ENCODE measurements at places on chromosomes 16 and 17.
A peak's percentile ranks its signal among the peaks of the same experiment; 100 is the strongest.

DNA sequence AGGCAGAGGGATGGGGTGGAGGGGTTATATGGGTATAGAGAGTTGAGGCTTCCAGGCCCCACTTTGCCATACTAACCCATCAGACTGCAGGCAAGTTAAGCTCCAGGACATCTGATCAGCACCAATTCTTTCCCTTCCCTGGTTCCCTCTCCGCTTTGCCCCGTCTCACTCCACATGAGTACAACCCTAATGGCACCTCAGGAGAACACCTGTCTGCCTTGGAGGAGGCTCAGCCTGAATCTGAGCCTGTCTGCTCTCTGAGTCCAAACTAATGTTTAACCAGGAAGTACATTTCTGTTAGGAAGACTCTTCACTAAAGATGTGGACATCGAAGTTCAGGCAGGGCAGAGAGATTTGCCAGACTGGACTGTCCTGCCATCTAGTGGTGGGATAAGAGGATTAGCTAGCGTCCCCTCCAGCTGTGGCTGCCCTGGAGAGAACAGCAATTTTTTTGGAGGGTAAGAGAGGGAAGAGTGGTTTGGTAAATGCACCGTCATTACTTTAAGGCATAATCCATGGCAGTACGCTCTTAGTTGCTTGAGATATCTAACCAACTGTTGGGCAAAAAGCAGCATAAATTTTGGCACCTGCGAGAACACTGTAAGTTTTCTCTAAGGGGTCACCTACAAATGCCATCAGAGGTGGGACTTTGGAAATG, 29.2 kb upstream of the LRRC75A start:
- peak; percentile 85 for DNase-seq

DNA sequence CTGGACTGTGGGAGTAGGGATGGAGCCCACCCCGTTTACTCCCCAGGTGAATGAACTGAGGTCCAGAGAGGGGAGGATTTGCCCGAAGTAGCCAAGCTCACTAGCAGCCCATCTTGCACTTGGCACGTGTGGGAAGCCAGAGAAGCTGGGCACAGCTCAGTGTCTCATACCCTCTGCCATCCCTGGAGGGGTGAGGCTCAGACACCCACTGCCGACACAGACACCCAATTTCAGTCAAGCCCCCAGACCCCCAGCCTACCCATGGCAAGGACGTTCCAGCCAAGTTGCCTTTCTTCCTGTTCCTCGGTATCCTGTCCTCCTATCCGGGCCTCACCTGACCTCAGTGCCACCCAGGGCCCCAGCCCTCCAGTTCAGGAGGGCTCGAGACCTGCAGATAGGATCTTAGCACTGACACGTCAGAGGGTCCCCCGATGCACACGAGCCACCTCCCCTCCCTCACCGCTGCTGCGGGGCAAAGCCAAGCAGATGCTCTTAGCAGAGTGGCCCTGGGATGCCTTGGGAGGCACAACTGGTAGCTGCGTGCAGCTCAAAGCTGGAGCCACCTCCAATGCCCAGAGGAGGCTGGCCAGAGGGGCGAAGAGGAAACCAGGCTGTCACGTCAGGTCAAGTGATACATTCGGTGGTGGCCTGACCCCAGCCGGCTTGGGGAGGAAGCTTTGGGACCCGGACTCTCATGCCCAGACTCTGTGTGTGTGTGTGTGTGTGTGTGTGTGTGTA, 90.4 kb upstream of the TNRC6C start:
- DNase-seq: no peak

- DNase-seq: no peak
These were observed 47.0 kb downstream of the SMURF2 start for GRCh38 chr17:64615028-64615677.

DNA sequence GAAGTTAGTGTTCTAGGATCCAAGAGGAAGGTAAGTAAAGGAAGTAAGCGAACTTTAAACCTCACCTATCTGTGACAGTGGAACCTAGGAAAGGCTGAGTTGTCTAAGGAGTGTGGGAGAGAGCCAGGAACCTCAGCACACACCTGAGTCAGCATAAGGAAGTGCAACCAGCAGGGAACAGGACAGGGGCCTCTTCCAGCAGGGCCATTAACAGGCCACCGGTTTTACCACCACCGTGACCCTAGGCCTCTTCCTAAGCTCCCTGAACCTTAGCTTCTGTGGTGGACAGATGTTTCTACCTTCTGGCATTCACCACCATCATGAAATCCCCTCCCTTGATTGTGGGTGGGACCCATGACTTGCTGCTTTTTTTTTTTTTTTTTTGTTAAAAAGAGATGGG, 26.7 kb upstream of the GPATCH8 start:
- DNase-seq: no peak

DNA sequence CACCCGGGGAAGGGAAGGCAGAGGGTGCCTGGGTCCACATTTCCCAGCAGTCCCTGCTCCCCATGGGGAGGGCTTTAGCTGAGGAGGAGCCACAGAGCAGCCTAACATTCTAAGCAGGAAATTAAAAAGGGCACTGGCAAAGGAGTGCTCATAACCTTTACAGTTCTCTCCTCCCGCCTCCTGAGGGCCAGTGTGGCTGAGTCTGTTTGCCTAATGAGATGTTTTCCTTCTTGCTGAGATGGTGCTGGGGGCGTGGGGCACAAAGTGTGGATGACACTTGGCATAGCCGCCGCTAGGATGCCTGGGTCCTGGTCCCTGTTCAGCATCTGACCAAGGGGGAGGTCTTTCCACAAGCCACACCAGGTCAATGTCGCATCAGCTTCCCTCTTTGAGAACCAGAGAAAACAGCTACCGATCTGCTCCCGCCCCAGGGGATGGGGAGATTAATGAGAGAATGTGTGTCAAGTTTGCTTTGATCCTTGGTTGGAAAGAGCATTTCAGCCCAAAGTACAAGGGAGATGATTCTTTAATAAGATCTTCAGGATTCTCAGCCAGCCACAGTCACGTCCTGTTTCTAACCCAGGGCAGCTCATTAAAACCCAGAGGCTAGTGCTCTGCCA, 5.8 kb downstream of the KIF18B start:
- no peak for DNase-seq

DNA sequence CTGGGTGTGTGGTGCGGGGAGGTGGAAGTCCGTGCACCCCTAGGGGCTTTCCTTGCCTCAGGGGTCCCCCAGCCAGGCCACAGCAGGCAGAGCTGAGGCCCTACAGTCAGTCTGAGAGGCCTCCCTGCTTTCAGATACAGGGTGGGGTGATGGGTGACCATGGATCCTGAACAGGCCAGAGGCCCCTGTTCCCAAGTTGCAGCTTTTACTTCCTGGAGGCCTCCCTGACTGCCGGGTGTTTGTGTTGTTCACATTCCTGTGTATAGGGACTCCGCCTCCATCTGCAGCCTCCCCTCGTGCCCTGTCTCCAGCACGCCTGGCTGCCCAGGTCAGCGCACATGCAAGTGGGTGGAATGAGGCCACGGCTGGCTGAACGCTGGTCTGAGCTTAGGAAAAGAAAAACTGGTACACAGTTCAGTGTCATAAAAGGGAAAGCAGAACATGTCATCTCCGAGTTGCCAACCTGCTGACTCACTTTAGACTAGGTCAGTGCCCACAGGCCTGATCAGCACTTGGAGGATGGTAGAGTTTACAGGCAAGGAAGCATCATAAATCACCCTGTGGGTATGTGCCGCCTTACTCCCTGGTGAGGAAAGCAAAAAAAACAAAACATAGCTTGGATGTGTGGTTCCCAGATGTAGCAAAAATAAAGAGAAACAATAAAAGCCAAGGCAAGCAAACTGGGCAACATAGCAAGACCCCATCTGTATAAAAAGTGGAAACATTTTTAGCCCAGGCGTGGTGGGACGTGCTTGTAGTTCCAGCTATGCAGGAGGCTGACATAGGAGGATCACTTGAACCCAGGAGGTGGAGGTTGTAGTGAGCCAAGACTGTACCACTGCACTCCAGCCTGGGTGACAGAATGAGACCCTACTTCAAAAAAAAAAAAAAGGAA, 6.2 kb upstream of the SLC7A6 start:
- no peak for DNase-seq

DNA sequence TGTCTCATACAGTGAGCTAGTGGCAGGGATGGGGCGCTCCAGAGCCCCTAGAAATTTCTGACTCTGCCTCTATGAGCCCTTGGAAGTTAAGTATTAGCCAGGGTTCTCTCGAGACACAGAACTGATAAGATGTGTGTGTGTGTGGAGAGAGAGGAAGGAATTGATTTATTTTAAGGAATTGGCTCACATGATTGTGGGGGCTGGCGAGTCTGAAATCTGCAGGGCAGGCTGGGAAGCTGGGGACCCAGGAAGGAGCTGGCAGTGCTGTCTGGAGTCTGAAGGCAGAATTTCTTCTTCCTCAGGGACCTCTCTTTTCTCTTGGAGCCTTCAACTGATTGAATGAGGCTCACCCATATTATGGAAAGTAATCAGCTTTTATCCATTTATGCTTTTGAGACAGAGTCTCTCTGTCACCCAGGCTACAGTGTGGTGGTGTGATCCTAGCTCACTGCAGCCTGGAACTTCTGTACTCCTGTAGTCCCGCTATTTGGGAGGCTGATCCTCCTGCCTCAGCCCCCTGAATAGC, 16.8 kb downstream of the LRRC75A start:
- DNase-seq: no peak

DNA sequence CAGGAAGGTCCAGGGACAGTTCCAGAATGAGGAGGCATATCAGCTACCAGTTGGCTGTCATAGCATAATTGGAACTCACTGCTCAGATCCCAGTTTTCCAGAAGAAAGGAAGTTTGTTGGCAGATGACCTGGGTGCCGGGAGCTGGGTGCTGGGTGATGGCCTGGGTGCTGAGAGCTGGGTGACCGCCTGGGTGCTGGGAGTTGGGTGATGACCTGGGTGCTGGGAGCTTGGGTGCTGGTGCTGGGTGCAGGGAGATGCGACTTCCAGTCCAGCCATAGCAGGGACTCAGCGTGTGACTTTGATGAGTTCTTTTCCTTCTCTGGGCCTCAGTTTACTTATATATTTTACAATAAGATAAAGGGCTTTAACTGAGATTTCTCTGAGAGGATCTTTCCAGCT, 18.0 kb downstream of the WSCD1 start:
- DNase-seq: no peak

DNA sequence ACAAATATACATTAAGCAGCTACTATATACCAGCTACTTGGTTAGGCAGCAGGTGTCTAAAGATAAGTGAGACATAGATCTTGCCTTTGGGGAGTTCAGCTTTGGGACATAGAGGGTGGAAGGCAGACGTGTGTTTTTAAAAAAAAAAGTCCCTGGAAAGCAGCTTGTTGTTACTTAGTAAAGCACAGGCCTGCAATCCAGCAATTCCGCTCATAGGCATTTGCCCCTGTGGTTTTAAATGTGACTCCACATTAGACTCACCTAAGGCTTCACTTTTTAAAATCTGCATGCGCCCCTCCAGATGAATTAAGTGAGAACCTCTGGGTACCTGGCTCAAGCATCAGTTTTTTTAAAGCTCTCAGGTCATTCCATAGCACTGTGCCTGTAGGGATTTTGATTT, 7.2 kb upstream of the MLYCD start:
- DNase-seq: no peak

GRCh38 chr16:63981639-63982038, 1140.2 kb downstream of the CDH11 start:
- DNase-seq: no peak

GRCh38 chr16:84547546-84548061, 43.1 kb upstream of the MEAK7 start:
- DNase-seq: no peak

GRCh38 chr16:66851166-66851964, 7.2 kb downstream of the CA7 start:
- no peak for DNase-seq

DNA sequence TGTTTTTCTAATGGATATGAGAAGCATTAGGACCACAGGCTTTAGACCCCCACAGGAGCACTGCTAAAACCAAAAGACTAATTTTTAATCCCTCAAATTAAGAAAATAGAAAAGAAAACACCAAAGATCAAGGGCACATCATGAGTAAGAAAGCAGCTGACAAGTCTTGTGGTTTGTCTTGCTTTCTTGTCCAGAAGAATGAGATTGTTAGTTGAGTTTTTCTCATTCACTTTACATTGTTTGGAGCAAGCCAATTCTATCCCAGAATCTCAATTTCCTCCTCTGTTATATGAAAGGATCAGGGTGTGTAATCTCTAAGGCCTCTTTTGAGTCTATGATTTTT, 899.0 kb downstream of the KCNJ2 start:
- no peak for DNase-seq
